ENCODE measurements at places on chromosomes 7 and 10.
A peak's percentile ranks its signal among the peaks of the same experiment; 100 is the strongest.

GRCh38 chr7:128830231-128831177 lies at the start of gene FLNC:
Gene FLNC (plus strand): TSS chr7:128830406. CDS start chr7:128830638, 232 bp downstream.
- DNase-seq: no peak

DNA sequence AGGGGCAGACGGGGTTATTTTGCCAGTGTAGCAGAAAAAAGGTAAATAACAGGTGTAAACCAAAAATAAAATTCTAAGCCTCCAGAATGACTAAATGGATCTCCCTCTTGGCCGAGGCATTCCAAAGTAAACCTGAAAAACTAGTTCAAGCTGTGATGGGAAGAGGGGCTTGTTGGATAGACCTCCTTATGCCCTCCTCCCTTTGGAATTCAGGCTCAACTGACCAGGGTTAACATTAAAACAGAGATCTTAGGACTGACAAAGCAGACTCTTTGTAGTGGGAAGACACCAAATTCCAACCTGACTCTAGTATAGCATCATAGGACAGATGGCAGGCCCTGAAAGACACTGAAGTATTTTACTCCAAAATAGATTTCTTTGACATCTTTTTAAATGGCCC lies 113.8 kb upstream of the ITGB1 start:
- DNase-seq: no peak

- DNase-seq: peak; percentile 50
These were observed 33.4 kb upstream of the PPP3CB start for GRCh38 chr10:73529089-73529832.

- DNase-seq: no peak
These were observed 656.4 kb downstream of the KCNMA1 start for GRCh38 chr10:76981251-76981650.

DNA sequence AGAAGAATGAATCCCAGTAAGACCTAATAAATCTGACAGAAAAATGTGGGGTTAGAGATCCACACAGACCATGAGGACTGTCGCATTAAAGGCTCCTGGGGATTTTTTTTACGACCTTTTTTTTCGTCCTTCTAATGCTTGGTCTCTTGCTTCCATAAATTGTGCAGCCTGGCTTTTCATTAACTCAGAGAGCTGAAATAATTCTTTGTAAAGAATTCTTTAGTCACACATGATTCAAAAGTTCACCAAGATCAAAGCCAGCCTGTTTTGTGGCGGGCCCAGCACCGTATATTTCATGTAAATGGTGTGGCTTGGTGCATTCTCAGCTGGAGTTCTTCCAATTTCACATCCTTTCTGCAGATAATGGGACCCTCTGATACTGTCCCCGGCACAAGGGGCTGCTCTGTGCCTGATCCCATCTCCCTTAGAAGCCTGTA lies 206.6 kb upstream of the BMPER start:
- DNase-seq: peak; percentile 41

GRCh38 chr10:8225187-8225586 lies 170.7 kb downstream of the GATA3 start:
- DNase-seq: no peak

- DNase-seq: no peak
These were observed 11.7 kb upstream of the CALML3 start for GRCh38 chr10:5512881-5513612.

GRCh38 chr10:14601326-14601725 lies 173.4 kb downstream of the FAM107B start:
- no peak for DNase-seq

- no peak for DNase-seq
These were observed 1.7 kb downstream of the OPALIN start for GRCh38 chr10:96357038-96357620.

- no peak for DNase-seq
These were observed 397 bp upstream of the NFE2L3 start for GRCh38 chr7:26151650-26151952.

DNA sequence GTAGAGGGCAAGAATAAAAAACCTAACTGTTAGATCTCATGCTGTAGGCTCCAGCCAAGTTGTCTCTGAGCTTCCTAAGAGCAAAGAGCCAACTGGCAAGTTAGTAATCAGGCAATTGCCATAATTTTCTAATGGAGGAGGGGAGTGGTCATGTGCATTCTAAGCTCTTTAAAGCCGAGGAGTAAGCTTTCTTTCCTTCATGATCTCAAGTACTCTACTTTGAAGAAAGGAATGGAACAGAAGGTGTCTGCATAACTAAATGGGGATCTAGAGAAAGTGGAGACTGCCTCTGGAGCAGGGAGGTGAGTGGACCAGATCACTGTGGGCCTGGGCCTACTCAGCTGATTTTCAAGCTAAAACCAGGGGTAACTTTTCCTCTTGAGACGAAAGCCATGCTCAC lies 37.7 kb upstream of the TOMM7 start:
- no peak for DNase-seq

DNA sequence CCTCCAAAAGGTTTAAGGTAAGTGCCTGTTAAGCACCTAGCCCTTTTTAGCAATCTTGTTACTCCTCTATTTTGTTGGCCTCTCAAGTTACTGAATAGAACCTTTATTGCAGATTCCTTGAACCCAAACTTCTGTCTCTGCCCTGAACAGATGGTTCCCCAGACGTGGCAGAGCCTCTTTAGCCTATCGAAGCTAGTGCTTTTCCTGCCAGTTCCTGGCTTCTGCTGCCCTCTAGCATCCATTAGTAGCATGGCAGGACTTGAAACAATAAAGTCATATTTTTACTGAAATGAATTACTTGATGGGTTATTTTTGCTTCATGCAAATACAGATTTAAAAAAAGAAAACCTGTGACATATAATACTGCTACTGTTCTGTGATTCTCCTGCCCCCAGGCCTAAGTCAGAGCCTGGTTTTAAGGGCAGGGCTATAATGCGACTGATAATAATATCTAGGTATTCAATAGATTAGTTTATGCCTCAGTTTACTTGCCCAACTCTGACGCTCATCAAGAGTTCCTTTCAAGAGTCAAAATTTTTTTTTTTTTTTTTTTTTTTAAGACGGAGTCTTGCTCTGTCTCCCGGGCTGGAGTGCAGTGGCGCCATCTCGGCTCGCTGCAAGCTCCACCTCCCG lies 84.3 kb upstream of the PHF14 start:
- DNase-seq: peak; percentile 68

DNA sequence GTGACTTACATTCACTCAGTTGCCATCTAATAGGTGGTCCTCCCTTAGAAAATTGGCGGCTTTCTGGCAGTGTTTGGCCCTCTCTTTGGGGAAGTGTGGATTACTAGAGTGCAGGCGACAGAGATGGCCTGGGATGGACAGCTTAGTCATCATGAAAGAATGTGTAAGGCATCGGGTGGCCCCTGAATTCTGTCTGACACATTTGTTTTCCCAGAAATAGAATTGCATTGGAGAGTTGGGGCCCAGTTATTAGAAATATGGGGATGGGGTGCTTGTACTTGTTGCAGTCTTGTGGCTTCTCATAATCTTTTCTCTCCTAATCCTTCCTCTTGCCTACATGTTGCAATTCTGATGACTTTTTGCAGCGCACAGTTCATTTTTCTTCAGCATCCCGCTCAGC lies 13.8 kb downstream of the TCF7L2 start:
- DNase-seq: no peak

DNA sequence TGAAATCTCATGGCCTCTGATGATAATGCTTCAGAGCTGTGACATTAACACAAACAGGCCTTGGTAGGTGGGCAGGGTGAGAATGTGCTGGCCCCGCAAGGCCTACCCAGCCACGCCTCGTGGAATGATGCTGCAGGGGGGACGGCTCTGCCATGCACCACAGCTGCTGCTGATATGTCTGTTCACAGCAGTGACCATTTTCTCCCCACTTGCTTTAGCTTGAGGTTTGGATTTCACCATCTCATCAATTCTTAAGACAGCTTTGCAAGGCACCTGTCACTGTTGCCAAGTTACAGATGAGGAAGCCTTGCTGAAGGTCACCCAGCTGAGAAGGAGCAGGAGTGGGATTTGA lies 128.3 kb downstream of the PTPN20 start:
- DNase-seq: no peak

DNA sequence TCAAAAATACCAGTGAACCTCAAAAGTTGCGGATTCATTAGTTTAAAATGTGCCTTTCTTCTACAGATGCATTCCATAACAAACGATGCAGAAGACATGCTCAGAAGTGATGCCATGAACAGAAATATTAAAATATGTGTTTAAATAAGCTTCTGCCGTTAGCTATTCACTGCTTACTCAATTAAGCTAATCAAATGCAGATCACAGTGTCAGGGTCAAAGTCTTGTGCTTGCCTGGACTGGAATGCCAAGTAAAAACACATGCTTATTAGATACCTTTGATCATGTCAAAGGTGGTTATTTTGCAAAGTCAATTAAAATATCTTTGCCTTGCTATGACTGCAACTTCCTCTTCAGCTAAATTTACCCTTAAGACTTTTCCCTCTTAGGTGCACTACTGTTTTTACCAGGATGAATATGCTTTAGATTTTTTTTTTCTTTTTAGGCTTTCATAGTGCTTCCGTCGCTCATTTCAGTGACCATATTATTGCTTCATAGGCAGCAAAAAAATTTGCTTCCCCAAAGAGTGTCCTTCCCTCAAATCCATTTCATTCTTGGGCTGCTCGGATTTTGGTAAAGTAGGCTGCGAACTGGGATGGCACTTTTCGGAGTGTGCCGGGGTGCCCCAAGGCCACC lies 905 bp downstream of the ASB13 start:
- no peak for DNase-seq

DNA sequence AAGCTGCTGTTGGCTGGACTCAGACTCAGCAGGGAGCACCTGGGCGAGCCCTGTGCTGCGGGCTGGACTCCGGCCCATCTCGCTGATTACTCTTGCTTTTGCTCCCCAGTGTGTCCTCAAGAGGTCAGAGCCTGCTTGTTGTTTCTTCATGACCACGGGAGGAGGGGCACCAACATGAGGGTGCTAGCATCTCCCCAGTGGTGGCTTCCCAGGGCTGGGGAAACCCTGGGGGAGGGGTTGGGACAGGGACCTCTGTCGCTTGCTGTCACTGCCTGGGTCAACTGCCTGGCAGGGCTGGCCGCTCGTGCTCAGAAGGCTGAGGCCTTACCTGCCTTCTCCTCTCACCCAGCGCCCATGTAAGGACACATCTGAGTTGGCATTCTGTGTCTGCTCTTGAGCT lies 152.3 kb upstream of the SHH start:
- no peak for DNase-seq

DNA sequence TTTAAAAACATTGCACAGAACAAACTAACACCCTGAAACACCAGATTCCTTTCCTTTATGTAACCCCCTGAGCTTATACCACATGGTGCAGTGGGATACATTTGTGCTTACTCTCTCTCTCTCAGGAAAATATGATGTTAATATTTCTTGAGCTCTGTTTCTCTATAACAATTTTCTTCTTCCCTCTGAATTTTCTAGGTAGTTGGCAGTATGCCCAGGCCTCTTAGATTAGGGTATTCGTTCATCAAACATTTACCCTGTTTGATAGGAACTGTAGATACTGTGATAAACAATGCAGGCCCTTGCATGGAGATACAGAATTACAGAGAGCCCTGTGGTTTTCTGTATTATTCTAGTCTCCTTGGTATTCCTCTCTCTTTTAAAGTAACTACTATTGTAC lies 567.8 kb downstream of the IPMK start:
- DNase-seq: no peak

GRCh38 chr7:21429786-21430574 lies 2.1 kb downstream of the SP4 start:
- DNase-seq: no peak

DNA sequence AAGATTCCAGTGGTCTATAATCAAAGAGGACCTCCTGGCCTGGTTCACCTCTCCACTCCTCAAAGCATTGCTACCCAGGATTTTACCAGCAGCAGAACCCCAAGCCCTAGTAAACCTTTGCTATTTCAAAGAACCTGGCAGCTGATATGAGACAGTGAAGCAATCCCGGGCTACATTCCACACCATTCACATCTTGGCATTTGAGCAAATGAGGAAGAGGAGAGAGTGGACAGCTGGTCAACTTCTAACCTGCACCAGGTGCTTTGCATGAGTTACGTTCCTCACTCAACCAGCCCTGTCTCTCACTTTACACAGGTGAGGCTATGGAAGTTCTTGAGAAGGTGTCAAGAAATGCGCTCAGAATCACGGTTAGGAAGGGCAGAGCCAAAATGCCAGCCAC lies 1.1 kb downstream of the CCDC3 start:
- DNase-seq: no peak

GRCh38 chr7:420142-421093 lies 99.2 kb downstream of the PDGFA start:
- DNase-seq: no peak

DNA sequence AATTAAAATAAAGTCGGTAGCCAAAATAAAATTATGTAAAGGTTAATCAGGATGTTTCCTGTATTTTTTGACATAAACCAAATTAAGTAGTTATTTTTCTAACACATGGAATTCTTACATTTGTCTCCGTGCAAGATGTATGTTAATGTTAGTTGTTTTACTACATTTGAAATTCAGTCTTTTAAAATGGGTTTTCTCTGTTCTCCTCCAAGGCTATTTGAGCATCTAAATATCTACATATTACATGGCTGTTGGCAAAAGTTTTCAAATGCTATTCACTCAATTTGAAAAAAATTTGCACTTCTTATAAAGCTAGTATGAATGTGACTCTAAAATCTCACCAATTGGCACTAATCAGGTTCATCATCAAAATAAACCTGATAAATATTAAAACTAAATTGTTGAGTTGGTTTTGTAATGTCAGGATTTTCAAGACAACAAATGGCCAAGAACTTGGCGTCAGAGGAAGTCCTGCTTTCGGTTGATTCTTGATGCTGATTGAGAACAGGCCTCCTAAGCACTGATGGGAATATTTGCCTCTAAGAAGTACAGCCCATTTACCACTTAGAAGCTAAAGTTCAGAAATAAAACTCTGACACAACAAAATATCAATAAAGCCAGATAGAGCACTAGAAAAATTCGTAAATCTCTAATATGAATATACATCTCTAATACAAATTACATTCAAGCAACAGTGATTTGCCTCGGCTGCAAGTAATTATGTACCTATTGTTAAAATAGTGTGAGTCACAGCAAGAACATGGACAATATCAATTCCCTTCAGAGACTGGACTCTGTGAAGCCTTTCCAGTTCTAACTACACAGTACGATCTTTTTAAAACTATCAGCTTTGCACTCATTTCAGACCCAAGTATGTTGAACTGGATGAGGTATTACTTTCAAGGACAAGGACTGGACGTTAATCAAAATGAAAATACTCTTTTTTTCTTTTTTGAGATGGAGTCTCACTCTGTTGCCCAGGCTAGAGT lies 733.1 kb upstream of the C7orf33 start:
- no peak for DNase-seq

- DNase-seq: no peak
These were observed 71.0 kb downstream of the SLC25A13 start for GRCh38 chr7:96250776-96251361.

DNA sequence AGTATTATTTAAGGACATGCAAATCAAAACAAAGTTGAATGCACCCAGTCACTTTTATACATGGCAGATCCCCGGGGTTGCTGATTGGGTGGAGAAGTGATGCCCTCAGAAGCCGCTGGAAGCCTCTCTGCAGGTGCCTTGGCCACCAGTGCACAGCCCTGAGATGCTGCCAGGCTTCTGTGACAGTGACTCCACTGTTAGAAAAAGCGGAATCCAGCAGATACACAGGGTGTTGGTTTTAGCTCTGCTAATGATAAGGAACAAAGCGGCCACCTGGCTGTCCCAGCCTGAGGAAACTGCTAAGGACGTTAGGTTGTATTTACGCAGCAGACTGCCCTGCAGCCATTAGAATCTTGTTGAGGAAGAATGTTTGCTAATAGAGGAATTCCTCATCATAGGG lies 47.5 kb downstream of the JAKMIP3 start:
- no peak for DNase-seq

- DNase-seq: no peak
These were observed 97.8 kb downstream of the AUTS2 start for GRCh38 chr7:69696054-69696591.

GRCh38 chr7:38309555-38309954 lies 36.1 kb upstream of the TARP start:
- no peak for DNase-seq

GRCh38 chr7:31782411-31782991 lies 95.5 kb downstream of the PPP1R17 start:
- DNase-seq: peak; percentile 76
